ENCODE measurements at places on chromosomes 16 and 17.

GRCh38 chr16:48535831-48536613, 74.0 kb downstream of the N4BP1 start:
- H3K36me3 ChIP-seq, result peaks cover 25% of the 10 kb centered on the region
- no peak for DNase-seq
- peaks cover 22% of the 10 kb centered on the region for H3K4me1 ChIP-seq
- no peaks in the 10 kb centered on the region for H3K27me3 ChIP-seq
- H3K4me3 ChIP-seq, result no peak overlapping the region
- peak overlapping the region; percentile 89 for H3K27ac ChIP-seq

DNA sequence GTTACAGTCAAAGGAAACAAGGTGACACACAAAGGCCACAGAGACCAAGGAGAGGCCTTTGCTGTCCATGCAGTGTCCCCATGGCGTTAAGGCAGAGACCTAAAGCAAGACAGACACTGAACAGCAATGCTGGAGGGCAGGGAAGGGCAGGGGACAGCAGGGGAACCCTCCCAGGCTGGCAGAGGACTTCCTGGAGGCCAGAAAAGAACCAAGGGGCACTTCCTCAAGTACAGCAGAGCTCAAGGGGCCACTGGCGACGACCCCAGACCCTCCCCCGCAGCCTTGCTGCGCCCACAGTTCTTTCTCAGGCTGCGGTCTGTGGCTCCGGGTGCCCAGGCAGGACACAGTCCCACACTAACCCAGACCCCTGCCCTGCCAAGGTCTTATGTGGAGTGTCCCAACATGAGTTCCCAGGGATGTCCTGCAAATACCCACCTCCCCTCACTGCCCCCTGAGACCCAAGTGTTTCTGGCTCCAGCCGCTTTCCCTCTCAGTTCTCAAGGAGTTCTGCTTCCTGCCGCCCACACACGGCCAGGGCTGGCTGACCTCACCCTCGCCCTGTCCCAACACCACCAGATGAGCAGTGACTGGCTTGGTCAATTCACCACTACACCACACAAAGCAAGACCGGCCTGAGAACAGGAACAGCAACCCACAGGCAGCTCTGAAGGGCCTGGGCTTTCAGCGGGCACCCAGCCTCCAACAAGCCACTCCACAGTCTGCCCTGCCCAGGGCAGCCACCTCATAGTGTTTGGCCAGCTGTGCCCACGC, 4.2 kb downstream of the CLCN7 start:
- H3K4me3 ChIP-seq, result no peak overlapping the region
- H3K27ac ChIP-seq, result peak overlapping the region; percentile 75
- H3K4me1 ChIP-seq, result peaks cover 38% of the 10 kb centered on the region
- H3K27me3 ChIP-seq, result no peaks in the 10 kb centered on the region

GRCh38 chr16:75099738-75100602, 16.6 kb downstream of the LDHD start:
- H3K27me3 ChIP-seq, result no peaks in the 10 kb centered on the region
- H3K4me3 ChIP-seq, result peak overlapping the region; percentile 63
- peak; percentile 66 for DNase-seq
- H3K36me3 ChIP-seq, result peaks cover 24% of the 10 kb centered on the region
- peak overlapping the region; percentile 92 for H3K27ac ChIP-seq
- peaks cover 67% of the 10 kb centered on the region for H3K4me1 ChIP-seq

- H3K4me1 ChIP-seq, result peaks cover 58% of the 10 kb centered on the region
- H3K27me3 ChIP-seq, result no peaks in the 10 kb centered on the region
- no peak overlapping the region for H3K4me3 ChIP-seq
- DNase-seq, result no peak
- peak overlapping the region; percentile 89 for H3K27ac ChIP-seq
These were observed 142.5 kb upstream of the CHMP6 start for GRCh38 chr17:80849119-80849518.

DNA sequence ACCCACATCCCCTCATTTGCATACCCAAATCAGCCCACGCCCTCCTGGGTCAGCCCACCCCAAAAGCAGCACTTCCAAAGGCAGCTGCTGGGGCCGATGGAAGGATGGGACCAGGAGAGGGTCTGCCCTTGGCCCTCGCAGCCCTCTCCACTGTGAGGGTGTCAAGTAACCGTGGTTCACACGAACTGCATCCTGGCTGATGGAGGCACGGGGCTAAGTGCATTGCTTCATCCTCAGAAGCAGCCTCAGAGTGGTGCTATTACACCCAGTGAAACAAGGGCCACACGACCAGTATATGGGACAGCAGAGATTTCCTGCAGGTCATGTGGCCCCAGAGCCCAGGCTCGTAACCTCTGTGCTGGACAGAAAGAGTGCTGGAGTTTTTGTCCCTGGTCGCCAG, 13.2 kb upstream of the ATP2A3 start:
- no peak for DNase-seq
- H3K36me3 ChIP-seq, result no peaks in the 10 kb centered on the region
- H3K27ac ChIP-seq, result no peak overlapping the region
- no peak overlapping the region for H3K4me3 ChIP-seq
- H3K4me1 ChIP-seq, result peaks cover 11% of the 10 kb centered on the region

DNA sequence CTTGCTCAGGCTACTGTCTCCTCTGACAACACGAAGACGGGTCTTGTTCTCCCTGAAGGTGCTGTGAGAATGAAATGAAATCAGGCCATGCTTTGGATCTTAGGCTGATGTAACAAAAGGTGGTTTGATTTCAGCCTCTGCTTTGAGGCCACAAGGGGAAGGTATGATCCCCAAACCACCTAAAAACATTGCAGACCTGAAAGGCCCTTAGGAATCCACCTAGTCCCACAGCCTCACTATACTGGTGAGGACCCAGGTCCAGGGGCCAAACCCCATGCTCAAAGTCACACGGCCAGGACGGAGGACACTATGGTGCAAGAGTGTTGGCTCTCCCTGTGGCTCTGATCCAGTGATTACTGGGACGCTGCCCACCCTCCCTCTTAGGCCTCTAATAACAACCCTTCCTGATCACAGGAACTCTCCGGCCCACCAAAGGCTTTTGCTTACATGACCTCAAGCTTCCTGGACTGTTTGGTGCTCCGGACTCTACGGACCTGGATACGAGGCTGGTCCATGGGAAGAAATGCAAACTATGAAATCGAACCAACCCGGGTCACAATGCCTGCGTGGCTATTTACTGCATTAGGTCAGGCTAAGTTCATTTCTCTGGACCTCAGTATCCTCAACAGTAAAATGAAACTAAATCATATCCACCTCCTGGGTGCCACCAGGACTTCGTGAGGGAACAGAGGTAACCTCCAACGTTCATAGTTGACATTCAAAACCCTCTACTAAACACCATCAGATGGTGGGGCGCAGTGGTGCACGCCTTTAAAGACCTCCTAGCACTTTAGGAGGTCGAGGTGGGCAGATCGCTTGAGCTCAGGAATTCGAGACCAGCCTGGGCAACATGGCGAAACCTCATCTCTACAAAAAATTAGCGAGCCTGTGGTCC, 1.5 kb downstream of the TRIM25 start:
- peaks cover 73% of the 10 kb centered on the region for H3K4me1 ChIP-seq
- DNase-seq, result peak; percentile 47
- H3K27me3 ChIP-seq, result no peaks in the 10 kb centered on the region
- peak overlapping the region; percentile 93 for H3K4me3 ChIP-seq
